ENCODE measurements at places on chromosomes 12 and 14.

DNA sequence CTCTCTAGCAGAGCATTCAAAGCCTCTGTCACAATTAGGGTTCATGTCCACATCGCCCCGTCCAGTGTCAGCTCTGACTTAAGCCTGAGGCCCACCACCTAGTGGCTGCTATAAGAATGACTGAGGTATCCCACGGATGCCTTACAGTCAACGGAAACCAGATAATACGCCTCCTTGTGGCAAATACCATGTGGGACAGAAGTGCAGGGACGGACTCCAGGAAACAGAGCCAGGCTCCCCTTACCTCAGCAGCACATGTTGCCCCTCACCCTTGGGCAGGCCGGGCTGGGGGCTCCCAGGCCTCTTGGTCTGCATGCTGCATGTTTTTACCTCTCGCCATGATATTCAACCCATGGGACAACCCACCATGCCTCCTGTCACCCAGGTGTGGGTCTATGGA is 86.3 kb downstream of the VWF start:
- peak; percentile 73 for DNase-seq

GRCh38 chr12:27593266-27593665 is 69.3 kb downstream of the PPFIBP1 start:
- no peak for DNase-seq

GRCh38 chr12:57046947-57047890 is 2.7 kb downstream of the MYO1A start:
- DNase-seq, result no peak

GRCh38 chr12:101501410-101501995 is 26.4 kb downstream of the SPIC start:
- DNase-seq, result no peak

DNA sequence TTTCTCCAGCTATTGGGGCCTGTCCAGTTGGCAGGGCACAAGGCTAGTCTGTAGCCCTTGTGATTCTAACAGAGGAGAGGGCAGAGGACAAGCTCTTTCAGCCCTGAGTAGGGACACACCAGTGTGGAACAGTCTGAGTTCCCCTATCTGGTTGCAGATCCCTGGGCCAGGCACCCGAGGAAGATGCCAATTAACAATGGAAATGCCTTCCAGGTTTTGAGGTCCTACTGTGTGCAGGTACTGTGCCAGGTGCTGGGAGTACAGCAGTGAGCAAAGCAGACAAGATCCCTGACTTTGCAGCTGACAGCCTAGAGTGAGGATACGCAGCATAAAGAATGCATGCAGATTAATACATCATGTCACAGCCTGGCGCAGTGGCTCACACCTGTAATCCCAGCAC is 17.1 kb downstream of the DTX1 start:
- no peak for DNase-seq

GRCh38 chr14:97695456-97695981 is 898.3 kb downstream of the VRK1 start:
- DNase-seq, result no peak

DNA sequence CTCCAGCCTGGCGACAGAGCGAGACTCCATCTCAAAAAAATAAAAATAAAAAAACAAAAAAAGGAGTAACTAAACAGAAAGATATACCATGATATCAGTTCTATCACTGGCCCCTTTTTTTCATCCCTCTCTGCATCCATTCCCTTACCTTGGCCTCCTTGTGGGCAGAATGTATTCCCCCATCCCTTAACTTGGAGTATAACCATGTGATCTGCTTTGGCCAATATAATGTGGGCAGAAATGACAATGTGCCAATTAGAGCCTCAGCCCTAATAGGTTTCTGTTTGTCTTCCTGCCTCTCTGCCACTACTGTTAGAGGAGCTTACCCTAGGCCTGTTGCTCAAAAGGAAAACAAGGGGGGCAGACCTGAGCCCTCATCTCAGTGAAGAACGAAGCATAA is 23.8 kb downstream of the GSC start:
- no peak for DNase-seq

DNA sequence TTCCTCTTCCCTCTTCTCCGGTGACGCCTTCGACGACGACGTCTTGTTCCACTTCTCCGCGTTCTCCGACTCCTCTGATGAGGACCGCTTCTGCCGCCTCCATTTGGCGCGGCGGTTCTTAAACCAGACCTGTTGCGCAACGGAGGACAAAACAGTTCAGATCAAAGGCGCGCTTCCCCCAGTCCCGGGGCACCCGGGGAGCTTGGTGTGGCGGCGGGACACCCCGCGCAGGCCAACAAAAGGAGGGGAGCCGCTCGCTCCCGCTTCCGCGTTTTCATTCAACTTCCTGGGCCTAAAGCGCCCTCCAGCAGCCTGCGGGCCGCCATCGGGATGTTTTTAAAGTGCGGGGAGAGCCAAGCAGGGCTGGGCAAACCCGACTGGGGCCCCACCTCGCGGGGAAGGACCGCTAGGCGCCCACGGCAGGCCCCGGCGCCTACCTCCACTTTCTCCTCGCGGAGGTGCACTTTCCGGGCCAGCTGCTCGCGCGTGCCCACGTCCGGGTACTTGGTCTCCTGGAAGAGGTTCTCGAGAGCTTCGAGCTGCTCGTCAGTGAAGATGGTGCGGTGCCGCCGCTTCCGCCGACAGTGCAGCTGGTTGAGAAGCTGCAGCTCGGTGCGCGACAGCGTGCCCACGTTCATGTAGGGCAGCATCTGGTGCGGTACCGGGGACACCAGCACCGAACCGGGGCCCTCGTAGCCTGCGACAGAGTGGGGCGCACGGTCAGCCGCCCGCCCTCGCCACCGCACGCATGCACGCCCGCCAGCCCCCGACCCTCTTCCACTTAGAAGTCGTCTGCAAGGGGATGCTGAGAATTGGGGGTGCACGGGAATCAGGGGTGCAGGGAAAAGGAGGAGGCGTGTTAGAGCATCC is 1.2 kb downstream of the GSC start:
- no peak for DNase-seq

- no peak for DNase-seq
Observed at GRCh38 chr12:14619741-14620501, 52.2 kb upstream of the PLBD1 start.

DNA sequence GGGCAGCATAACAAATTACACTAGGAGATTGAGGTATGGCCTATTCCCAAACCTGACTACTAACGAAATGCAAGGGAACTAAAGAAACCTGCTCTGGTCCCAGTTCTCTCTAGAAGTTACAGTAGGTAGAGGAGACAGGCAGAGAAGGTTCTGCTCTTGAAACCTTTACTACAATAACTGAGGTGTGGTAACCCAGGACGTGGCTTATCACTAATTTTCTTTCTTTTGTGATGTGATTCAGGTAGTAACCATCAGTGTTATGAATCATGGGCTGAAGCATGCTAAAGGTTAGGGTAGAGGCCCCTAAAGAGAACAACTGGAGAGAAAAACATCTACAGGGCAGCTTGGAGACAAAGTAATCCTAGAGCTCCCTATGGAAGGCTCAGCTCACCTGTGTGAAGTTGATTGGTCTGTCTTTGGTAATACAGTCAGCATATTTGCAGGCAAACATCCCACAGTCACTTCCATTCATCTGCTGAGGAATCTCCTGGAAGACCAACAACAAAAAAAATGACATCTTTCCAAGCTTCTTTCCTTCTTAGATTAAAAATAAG is 41.8 kb upstream of the COL2A1 start:
- no peak for DNase-seq

All from A673 (cell line).